Cardiac muscle cell (in vitro differentiated cells and primary cell): ENCODE measurements at places on chromosomes 7 and 10.

GRCh38 chr10:10528563-10528910, 489.1 kb upstream of the CELF2 start:
- peak; percentile 68 for DNase-seq

DNA sequence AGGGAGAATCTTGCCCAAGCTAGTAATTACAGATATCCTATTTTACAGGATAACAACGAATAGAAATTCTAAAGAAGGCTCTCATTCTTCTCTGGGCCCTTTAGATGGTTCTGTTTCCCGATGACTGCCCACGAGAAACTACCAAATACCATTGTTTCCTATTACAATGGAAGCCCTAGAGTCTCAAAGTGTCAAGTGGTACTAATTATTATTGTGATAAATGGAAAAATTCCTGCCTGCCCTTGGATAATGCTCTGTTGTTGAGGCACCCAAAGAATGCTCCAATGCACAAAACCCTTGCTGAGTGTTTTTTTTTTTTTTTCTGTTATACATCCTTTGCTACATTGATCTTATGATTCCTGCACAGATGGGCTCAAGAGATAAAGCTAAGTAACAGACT, 504.5 kb downstream of the XPNPEP1 start:
- no peak for DNase-seq

DNA sequence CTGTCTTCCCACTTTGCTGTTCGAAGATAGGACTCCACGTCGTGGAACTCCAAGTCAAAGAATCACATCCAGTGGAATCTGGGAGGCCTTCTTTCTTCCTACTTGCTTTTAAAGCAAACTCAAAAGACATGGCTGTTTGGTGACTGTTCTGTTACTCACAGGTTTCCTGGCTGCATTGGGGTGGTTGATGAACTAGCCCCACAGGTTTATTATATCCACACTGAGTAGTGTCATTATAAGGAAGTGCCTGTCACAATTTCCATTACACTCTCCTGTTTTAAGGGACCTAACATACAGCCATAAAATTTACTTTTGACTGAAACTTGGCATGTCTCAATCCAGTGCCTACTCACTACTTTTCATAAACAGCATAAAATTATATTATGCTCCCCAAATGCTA, 287.3 kb upstream of the SP4 start:
- DNase-seq: no peak

GRCh38 chr7:70189776-70190175, 591.5 kb downstream of the AUTS2 start:
- no peak for DNase-seq

DNA sequence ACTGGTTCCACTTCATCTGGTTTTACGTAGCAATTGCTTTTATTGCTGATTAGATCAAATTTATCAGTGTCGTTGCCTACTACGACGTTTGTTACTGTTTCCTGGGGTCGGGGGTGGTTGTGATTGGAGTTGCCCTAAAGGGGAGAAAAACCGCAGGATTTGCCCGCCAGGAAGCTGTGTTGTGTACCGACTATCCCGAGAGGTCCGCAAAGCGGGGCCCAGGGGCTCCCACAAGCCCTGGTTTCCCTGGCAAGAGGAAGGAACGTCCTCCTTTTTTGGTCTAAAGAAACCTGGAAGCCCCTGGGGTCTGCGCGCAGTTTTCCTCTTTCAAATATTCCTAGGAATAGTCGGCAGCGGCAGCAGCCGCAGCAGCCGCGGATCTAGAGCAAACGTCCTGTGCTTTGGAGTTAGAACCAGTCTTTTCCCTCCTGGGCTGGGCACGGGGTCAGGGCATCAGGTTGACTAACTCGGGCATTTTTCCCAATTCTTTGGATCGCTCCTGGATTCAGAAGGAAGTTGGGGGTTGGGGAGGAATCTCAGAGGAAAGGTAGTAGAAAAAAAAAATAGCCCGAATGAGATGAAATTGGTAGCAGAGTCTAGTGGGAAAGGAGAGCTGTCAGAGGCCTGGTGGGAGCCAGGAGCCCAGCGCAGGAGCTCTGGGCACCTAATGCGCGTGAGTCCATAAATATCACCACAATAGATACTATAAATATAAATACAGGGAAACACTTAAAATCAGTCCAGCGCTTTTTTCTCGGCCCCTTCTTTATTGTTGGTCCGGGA, 4.6 kb downstream of the VAX1 start:
- DNase-seq: peak; percentile 35

DNA sequence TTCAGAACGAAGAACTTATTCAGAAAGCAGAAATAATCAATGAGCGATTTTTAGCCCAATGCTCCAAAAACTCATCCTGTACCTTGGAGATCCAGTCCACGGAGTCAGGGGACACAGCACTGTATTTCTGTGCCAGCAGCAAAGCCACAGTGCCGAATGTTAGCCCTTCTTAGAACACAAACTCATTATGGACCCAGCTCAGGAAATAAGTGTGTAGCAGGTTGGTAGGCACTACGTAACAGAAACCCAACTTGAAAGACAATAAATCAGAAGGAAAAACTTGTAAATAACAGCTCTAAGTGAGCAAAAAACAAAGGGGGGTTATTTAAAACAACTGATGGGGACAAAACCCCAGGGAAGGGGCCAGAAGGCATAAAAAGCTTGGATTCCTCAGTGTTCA, 112.0 kb upstream of the PRSS1 start:
- DNase-seq: no peak

- DNase-seq: no peak
Measured at GRCh38 chr10:99740933-99741559, 9.0 kb downstream of the CUTC start.

GRCh38 chr10:97539523-97540200, 32.9 kb upstream of the ANKRD2 start:
- peak; percentile 98 for DNase-seq

DNA sequence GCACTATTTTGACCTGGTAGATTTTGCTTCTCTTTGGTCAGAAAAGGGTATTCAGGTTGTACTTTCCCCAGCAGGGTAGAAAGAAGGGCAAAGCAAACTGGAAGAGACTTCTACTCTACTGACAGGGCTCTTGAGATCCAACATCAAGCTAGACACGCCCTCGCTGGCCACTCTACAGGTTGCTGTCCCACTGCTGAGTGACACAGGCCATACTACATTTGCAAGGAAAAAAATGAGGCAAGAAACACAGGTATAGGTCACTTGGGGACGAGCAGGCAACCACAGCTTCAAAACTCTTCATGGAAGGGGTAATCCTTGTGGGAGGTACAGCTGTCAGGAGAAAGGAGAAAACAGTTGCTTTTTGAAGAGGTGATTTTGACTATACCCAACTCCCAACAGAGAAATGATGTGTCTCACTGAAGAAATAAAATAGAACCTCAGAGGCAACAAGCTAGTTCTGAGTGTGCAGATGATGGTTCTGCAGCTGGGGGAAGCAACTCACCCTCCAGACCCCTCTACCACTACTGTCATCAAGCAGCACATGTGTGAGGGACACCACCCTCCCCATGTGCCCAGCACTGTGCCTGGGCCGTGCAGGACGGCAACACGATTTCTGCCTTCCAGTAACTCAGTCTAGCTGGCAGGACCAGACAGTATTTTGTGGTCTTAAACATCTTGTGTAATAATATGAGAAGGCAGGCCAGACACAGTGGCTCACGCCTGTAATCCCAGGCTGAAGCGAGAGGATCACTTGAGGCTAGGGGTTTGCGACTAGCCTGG, 16.3 kb downstream of the AKR1B1 start:
- no peak for DNase-seq

DNA sequence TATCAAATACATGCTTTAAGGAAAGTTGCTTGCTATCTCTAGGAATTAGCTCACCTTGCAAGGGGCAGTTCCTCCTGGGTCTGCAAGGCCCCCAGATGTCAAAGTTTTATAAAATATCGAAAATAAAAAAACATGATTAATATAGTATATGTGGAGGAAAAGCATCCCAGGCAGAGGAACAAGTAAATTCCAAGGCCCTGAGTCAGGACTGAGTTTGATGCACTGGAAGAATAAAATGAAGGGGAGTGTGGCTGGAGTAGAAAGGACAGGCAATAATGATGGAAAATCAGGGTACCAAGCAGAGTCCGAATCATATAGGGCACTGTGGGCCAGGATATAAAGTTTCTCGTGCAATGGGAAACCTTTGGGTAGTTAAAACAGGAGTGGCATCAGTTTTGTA, 112.4 kb upstream of the EEPD1 start:
- peak; percentile 52 for DNase-seq
